ENCODE measurements at places on chromosomes 3 and 15. TPM values are rescaled to one million over a fixed set of nuclear protein-coding genes. Genes with fewer than 3 reads are reported as not detected.

Gene PATL2
- 24.8 TPM for total RNA-seq

GRCh38 chr15:46326173-46326572, 691.3 kb downstream of the SQOR start:
- DNase-seq: no peak

DNA sequence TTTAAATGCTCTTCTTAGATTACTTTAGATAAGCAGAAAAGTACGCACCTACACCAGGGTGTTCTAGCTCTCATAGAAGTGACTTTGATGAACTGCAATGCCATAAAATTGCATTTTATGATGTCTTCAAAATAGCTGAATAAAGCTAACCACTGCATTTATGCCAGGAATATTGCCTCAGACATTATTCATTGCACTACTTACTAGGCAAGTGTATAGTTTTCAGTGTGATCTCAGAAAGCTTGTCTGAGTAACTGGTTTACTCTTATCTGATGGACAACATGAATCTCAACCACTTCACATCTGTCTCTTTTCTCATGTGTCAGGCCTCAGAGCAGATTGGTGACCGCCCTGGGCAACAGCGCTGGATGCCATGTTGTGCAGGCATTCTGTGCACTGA, 119.3 kb upstream of the SLC2A2 start:
- DNase-seq: no peak

DNA sequence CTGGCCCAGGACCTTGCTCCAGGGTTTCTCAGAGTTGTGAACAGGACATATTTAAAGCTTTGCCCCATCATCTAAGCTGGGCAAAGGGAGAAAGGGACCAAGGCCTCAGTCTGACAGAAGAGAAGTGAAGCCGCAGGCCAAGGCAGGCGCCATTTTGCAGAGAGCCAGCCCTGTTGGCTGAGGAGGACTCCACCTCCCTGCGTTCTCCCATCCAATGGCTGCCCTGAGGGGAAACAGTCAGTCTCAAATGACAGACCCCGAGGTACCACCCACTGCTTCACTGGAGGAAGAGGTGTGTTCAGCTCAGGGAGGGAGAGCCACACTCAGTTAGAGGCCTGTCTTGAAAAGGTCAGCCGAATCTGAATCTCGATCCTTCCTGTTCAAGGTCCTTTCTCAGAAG, 86.1 kb downstream of the ADAMTS17 start:
- DNase-seq: no peak

GRCh38 chr3:62201438-62202035, 171.8 kb downstream of the FEZF2 start:
- no peak for DNase-seq

DNA sequence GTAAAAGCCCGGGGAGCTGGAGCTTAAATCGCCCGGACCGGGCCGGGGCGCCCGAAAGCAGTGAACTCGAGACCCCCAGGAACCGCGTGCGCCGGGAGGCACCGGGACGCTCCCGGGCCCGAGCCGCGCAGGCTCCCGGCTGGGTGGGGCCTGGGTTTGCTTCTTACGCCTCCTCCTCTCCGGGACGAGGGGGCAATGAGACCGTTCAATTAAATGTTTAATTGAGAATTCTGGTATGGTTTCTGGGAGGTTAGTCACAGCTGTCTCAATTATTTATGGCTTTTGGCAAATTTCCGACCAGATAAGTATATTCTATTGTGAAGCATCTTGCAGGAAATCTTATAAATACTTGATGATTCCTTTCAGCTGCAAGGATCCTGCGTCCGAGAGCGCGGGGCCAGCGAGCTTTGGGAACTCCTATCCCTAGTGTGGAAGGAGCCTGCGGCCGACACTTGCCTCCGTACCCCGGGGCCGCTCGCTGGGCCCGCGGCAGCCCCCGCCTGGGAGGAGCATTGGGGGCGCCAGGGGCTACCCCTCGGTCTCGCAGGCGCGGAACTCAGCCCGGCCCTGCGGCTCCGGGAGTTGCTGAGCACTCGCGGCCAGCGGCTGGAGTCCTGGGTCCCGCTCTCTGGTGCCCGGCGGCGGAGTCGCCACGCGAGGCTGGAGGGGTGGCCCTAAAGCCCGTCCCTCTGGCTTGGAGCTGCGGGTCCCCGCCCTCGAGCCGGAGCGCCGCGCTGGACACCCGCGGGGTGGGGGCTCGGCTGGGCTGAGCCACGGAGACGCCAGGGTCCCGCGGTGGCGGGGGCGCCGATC, 10.3 kb downstream of the ISL2 start:
- no peak for DNase-seq

Gene SCG3
- not detected for total RNA-seq

Gene SLCO2A1
- total RNA-seq: not detected

- DNase-seq: no peak
Measured at GRCh38 chr15:36880224-36880912, 220.0 kb downstream of the MEIS2 start.

GRCh38 chr3:170423001-170423615, 4.4 kb downstream of the CLDN11 start:
- DNase-seq: no peak

Gene SI
- total RNA-seq: not detected

Gene SLC51A
- not detected for total RNA-seq

- DNase-seq: no peak
Measured at GRCh38 chr3:120153294-120153693, 59.0 kb upstream of the GSK3B start.

Gene RBP2
- not detected for total RNA-seq

Data from T-helper 17 cell (primary cell).